ENCODE measurements at places on chromosomes 16 and 17. TPM values are rescaled to one million over a fixed set of nuclear protein-coding genes. Genes with fewer than 3 reads are reported as not detected.

Gene SHBG
- total RNA-seq = not detected

Gene FNDC8
- not detected for total RNA-seq

Gene UNC119
- 35.8 TPM for total RNA-seq

Gene SCN4A
- 0.92 TPM for total RNA-seq

Gene CSH1
- not detected for total RNA-seq

Gene DPEP2NB
- total RNA-seq = not detected

Gene POLR3K
- 7.4 TPM for total RNA-seq

Gene KRTAP4-16
- total RNA-seq = not detected

Gene RNF222
- not detected for total RNA-seq

Gene FSCN2
- total RNA-seq = 1.4 TPM

Gene MT4
- total RNA-seq = not detected

Gene ZDHHC7
- total RNA-seq = 31.1 TPM

Gene HS3ST3A1
- not detected for total RNA-seq

Gene KCNH6
- 0.69 TPM for total RNA-seq

Gene PRSS22
- total RNA-seq = not detected

Gene SDK2
- 8.8 TPM for total RNA-seq

Gene MLKL
- total RNA-seq = 1.6 TPM

Gene ZG16B
- total RNA-seq = 0.23 TPM

Gene PRSS21
- not detected for total RNA-seq

Gene NTN1
- total RNA-seq = 24.2 TPM

Gene SOST
- total RNA-seq = 0.23 TPM

Gene ZNF319
- 8.1 TPM for total RNA-seq

Gene MPV17L
- total RNA-seq = 17.1 TPM

Gene GPRC5B
- total RNA-seq = 45.9 TPM

Gene SOX15
- total RNA-seq = 1.4 TPM

Gene RABEP1
- total RNA-seq = 122 TPM

Gene FAM234A
- 31.1 TPM for total RNA-seq

Gene PIK3R5
- total RNA-seq = 1.4 TPM

Gene PCYT2
- total RNA-seq = 28.8 TPM

Gene SDR42E2
- 0.23 TPM for total RNA-seq

Gene TERB1
- total RNA-seq = 0.23 TPM
